ENCODE measurements at places on chromosomes 5 and 9.

DNA sequence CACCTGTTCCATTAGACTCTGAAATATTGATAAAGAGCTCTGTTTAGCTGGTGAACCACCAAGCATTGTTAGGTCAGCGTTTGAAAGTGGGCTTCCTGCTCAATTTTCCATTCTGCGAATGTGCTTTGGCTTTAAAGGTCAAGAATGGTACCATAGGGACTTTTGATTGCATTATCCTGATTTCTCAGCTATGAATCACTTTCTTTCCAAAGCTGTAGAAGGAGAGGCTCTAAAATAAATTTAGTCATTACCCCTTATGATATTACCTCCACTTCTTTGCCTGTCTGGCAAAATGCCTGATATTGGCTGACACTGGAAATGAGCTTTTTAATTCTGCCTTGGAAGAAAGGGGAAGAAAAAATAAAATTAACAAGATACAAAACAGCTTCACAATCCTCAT lies 237.2 kb upstream of the CTNND2 start:
- H3K4me3 ChIP-seq = no peak overlapping the region
- no peaks in the 10 kb centered on the region for H3K36me3 ChIP-seq
- H3K4me1 ChIP-seq = no peaks in the 10 kb centered on the region
- no peak overlapping the region for H3K27ac ChIP-seq

GRCh38 chr5:91114658-91115057 lies 268.5 kb downstream of the ARRDC3 start:
- no peaks in the 10 kb centered on the region for H3K27me3 ChIP-seq
- H3K27ac ChIP-seq = no peak overlapping the region
- H3K4me3 ChIP-seq = no peak overlapping the region
- no peak for DNase-seq

GRCh38 chr9:73845539-73845938 lies 651.6 kb upstream of the RORB start:
- no peak for DNase-seq
- H3K36me3 ChIP-seq = no peaks in the 10 kb centered on the region
- H3K4me3 ChIP-seq = no peak overlapping the region
- H3K27me3 ChIP-seq = no peaks in the 10 kb centered on the region

- no peaks in the 10 kb centered on the region for H3K36me3 ChIP-seq
- no peak for DNase-seq
- no peaks in the 10 kb centered on the region for H3K4me1 ChIP-seq
- H3K27ac ChIP-seq = no peak overlapping the region
Observed at GRCh38 chr5:78843436-78843835, 141.7 kb downstream of the ARSB start.

- H3K36me3 ChIP-seq = no peaks in the 10 kb centered on the region
- H3K27me3 ChIP-seq = no peaks in the 10 kb centered on the region
- no peak for DNase-seq
Observed at GRCh38 chr5:40584054-40584453, 95.7 kb upstream of the PTGER4 start.

GRCh38 chr5:36070687-36071571 lies 4.2 kb upstream of the UGT3A2 start:
- no peak overlapping the region for H3K4me3 ChIP-seq
- H3K27ac ChIP-seq = no peak overlapping the region
- H3K27me3 ChIP-seq = no peaks in the 10 kb centered on the region
- H3K36me3 ChIP-seq = no peaks in the 10 kb centered on the region
- DNase-seq = no peak

DNA sequence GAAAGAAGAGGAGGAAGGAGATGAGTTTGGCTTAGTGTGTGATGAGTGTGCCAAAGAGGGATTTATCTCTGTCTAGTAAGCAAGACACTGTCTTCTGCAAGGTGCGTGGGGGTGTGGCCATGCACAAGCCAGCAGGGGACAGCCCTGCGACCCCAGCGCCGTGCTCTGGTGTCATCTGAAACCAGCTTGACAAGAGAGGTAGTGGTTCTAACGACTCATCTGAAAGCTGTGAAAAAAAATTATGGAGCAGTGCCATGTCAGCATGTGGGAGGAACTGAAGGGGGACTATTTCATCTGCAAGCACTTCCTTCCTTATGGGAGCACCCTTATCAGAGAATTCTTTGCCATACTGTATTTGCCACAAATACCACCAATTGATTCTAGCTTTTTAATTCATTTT lies 398.6 kb downstream of the PSAT1 start:
- DNase-seq = no peak
- H3K27ac ChIP-seq = no peak overlapping the region
- H3K4me3 ChIP-seq = no peak overlapping the region

DNA sequence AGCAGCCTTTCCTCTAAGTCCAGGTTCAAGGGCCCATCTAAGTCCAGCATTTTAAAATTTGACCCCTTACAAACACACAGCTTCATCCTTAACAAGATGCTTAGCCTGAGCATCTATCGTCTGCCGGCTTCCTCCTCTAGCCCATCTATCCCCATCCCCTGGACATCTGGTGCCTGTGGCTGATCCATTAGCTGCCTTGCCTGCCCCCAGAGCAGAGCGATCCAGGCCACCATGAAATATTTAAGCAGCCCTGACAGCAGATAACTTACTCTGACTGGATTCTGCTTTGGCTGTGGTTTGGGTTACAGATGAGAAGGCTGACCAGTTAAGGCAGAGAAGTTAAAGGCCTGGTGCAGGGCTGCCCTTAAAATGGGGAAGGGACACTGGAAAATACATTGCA lies 30.9 kb upstream of the CPEB4 start:
- no peak for DNase-seq
- H3K36me3 ChIP-seq = no peaks in the 10 kb centered on the region
- H3K27me3 ChIP-seq = no peaks in the 10 kb centered on the region
- no peaks in the 10 kb centered on the region for H3K4me1 ChIP-seq

GRCh38 chr5:89777758-89778157 lies 631.8 kb downstream of the CETN3 start:
- no peaks in the 10 kb centered on the region for H3K36me3 ChIP-seq
- no peak overlapping the region for H3K4me3 ChIP-seq
- no peak overlapping the region for H3K27ac ChIP-seq
- H3K4me1 ChIP-seq = no peaks in the 10 kb centered on the region
- H3K27me3 ChIP-seq = no peaks in the 10 kb centered on the region
- DNase-seq = no peak

- DNase-seq = no peak
- H3K4me3 ChIP-seq = no peak overlapping the region
- no peaks in the 10 kb centered on the region for H3K36me3 ChIP-seq
- no peaks in the 10 kb centered on the region for H3K4me1 ChIP-seq
Observed at GRCh38 chr5:1367149-1367548, 22.2 kb upstream of the CLPTM1L start.

DNA sequence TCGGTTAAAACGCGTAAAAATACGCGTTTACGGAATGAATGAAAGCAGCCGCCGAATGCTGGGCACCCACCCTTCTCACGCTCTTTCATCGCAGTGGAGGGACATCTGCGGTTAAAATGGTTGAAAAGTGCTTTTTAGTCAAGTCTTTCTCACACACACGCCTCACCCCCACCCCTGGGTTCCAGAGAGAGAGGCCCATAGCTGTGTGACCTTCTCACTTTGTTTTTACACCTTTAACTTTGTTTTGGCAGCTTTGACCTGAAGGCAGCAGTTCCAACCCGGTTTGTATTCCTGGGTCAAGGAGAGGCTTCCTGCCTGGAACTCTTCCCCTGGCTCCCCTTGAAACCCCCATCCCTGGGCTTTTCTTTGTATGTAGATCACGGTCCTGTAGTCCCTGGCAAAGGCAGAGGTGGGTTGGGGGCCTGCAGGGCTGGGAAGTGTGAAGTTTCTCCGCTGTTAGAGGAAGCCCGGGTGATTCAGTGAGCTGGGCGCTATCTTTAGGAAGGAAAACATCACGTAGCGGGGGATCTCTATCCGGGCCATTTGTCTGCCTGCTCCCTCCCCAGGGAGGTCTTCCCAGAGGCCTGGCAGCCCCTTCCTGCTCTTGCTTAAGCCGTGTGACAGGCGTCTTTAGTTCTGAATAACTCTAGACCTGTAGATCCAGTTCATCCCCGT lies 29.6 kb downstream of the SPRY4 start:
- no peak for DNase-seq
- no peak overlapping the region for H3K27ac ChIP-seq
- no peak overlapping the region for H3K4me3 ChIP-seq
- H3K4me1 ChIP-seq = peaks cover 3% of the 10 kb centered on the region
- H3K27me3 ChIP-seq = no peaks in the 10 kb centered on the region

DNA sequence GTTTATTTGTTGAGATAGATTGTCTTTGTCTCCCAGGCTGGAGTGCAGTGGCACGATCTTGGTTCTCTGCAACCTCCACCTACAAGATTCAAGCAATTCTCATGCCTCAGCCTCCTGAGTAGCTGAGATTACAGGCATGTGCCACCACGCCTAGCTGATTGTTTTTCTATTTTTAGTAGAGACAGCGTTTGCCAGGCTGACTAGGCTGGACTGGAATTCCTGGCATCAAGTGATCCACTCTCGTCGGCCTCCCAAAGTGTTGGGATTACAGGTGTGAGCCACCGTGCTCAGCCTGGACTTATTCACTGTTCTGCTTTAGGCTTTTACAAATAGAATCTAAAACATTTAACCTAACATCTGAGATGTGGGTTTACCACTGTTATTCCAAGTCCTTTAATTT lies 91.3 kb downstream of the COMMD10 start:
- H3K27me3 ChIP-seq = no peaks in the 10 kb centered on the region
- no peak overlapping the region for H3K27ac ChIP-seq
- no peaks in the 10 kb centered on the region for H3K4me1 ChIP-seq
- no peak for DNase-seq
- H3K36me3 ChIP-seq = no peaks in the 10 kb centered on the region
- H3K4me3 ChIP-seq = no peak overlapping the region

DNA sequence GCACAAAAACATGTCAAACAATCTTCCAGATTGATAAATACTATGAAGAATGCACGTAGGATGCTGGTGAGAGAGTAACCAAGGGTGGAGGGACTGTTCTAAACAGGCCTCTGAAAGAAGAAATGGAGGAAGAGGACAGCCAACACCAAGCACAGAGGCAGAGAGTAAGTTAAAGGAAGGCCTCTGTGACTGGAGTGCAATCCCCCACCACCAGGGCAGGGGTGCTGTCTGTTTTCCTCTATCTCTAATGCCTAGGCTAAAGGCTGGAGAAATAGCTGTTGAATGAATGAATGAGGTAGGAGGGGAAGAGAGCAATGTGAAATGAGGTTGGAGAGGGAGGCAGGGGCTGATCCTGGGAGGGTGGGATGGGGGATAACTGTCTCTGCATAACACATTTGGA lies 88.9 kb downstream of the ANKRD55 start:
- no peak for DNase-seq
- H3K27ac ChIP-seq = no peak overlapping the region
- H3K4me3 ChIP-seq = no peak overlapping the region
- H3K36me3 ChIP-seq = no peaks in the 10 kb centered on the region
- no peaks in the 10 kb centered on the region for H3K27me3 ChIP-seq
- H3K4me1 ChIP-seq = no peaks in the 10 kb centered on the region

DNA sequence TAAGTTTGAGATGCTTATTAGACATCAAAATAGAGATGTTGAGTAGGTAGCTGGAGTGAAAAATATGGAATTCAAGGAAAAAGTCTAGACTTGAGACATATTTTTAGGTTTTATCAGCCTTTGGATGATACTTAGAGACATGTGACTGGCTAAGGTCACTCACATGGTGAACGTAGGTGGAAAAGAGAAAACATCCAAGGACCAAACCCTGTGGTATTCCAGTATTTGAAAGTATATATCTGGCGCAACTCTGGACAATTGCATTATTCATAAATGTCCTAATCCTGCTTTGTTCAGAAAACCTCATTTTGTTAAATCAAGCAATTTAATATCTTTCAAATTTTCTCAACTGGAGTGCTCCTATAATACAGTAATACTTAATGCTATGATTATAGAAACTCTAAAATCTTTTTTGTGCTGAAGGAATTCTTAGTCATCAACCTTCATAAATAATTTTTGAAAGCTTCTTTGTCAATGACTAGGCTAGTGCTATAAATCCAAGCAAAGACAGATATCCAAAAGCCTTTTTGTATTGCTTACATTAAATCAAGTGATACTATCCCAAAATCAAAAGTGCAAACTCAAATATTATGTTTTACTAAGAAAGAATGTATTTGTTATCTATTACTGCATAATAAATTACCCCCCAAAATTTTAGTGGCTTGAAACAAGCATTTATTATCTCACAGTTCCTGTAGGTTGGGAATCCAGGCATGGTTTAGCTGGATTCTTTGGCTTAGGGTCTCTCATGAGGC lies 452.0 kb downstream of the ENC1 start:
- H3K4me3 ChIP-seq = no peak overlapping the region
- no peak overlapping the region for H3K27ac ChIP-seq
- H3K36me3 ChIP-seq = no peaks in the 10 kb centered on the region

DNA sequence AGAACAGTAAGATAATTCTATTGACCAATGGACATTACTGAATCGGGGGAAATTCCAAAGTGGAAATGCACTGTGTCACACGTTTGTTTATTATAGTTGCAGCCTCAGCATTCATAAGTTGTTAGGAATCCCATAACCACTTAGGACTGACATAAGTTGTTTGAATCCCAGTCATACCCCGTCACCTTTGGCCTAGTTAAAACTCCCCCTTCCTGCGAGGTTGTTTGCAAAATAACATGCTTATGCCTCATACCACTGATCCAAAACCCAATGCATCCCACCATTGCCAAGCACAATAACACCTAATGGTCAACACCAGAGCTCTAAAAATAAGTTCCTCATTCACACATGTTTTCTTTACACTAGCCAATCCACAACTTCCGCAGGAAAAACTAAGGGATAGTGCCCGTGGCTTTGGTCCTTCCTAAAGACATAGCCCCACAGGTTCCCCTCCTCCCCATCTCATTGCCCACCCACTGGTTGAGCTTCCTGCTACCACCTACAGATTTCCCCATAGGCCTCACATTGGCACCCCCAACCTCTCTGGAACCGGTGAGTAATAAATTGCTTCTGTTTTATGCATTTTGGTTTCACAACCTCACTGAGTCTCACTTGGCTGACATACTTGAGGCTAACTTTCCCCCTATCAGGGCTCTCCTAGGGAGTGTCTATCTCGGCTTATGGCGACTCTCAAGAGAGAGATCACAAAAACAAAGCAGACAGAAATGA lies 42.3 kb upstream of the MUSK start:
- no peak overlapping the region for H3K27ac ChIP-seq
- H3K36me3 ChIP-seq = no peaks in the 10 kb centered on the region
- no peak for DNase-seq
- no peak overlapping the region for H3K4me3 ChIP-seq
- H3K27me3 ChIP-seq = no peaks in the 10 kb centered on the region
- no peaks in the 10 kb centered on the region for H3K4me1 ChIP-seq

DNA sequence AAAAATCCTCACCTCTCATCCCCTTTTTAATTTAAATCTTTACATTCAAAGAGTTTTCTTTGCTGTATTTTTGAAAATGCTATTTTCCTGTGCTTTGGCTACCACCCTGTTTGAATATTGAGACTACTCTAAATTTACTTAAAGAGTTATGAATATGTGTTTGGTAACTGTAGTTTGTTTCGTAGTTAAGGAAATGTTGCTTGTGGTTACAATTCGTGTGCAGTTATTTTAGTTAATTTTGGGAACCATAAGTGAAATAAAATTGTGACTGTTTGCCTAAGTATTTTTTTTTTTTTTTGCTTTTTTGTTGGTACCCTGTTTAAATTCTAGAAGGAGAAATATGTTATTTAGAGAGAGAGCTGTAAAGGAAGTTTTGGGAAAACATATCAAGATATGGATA lies 78.7 kb downstream of the XRCC4 start:
- H3K4me1 ChIP-seq = no peaks in the 10 kb centered on the region
- no peak for DNase-seq
- no peaks in the 10 kb centered on the region for H3K36me3 ChIP-seq
- H3K27me3 ChIP-seq = no peaks in the 10 kb centered on the region
- H3K4me3 ChIP-seq = no peak overlapping the region

- no peak overlapping the region for H3K27ac ChIP-seq
- no peaks in the 10 kb centered on the region for H3K36me3 ChIP-seq
- H3K4me3 ChIP-seq = no peak overlapping the region
- DNase-seq = no peak
- H3K27me3 ChIP-seq = no peaks in the 10 kb centered on the region
Observed at GRCh38 chr5:172235827-172236736, 42.1 kb downstream of the EFCAB9 start.

Measured in testis (tissue), 5 donors.